A549 (cell line): ENCODE measurements at places on chromosomes 2 and 18. TPM values are rescaled to one million over a fixed set of nuclear protein-coding genes. Genes with fewer than 3 reads are reported as not detected.
A peak's percentile ranks its signal among the peaks of the same experiment; 100 is the strongest.

DNA sequence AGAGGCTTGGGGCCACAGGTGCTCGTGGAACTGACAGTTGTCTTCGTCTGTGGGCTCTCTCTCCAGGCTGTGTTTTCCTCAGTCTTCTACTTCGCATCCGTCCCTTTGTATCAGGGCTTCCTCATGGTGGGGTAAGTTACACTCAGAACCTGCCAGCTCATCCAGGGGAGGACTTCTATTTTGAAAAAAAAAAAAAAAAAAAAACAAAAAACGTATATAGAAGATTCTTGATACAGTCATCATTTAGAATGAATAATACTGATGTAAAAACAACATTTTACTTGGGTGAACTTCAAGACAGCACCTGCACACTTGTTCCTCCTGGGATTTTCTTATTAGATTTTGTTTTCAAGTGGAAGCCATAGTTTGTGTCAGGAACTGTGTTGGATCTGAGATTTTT lies 47.7 kb upstream of the NFATC1 start:
- no peak for DNase-seq

- DNase-seq, result no peak
Observed at GRCh38 chr2:38537937-38538525, 64.7 kb downstream of the HNRNPLL start.

GRCh38 chr18:76986406-76986805 lies 146.2 kb downstream of the MBP start:
- DNase-seq, result no peak

DNA sequence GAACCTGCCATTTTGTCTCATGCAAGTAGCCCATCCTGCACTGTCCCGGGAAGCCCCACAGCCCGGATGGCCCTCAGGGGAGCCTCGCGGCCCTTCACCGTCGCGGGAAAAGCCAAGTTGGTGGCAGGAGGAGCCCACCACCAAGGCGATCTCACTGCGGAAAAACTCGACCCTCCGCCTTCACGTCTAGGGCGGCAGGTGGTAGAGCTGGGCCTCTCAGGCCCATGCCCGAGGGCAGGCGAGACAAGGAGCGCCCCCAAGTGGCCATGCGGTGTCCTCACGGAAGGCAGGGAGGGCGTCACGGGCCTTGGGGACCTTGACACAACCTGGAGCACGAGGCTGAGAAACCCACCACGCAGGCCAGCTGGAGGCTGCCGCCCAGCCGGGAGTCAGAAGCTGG lies 34.8 kb upstream of the SKA1 start:
- DNase-seq, result no peak

- DNase-seq, result no peak
Observed at GRCh38 chr2:10526281-10527000, 78.3 kb upstream of the ODC1 start.

- no peak for DNase-seq
Observed at GRCh38 chr2:15640261-15640711, 48.6 kb downstream of the DDX1 start.

The IL1B gene
- 0.14 to 0.54 TPM (median 0.38 TPM) in 3 replicates for polyA plus RNA-seq

GRCh38 chr2:101367508-101367907 lies 19.8 kb downstream of the CREG2 start:
- DNase-seq, result no peak

The PIEZO2 gene
- polyA plus RNA-seq, result 1.4 to 1.8 TPM (median 1.6 TPM) in 3 replicates

The DUSP28 gene
- polyA plus RNA-seq, result 5.2 to 5.8 TPM (median 5.6 TPM) in 3 replicates

- no peak for DNase-seq
Observed at GRCh38 chr2:193276988-193277387, 1082.3 kb upstream of the TMEFF2 start.

- no peak for DNase-seq
Observed at GRCh38 chr2:127579231-127579630, 43.7 kb downstream of the MYO7B start.

DNA sequence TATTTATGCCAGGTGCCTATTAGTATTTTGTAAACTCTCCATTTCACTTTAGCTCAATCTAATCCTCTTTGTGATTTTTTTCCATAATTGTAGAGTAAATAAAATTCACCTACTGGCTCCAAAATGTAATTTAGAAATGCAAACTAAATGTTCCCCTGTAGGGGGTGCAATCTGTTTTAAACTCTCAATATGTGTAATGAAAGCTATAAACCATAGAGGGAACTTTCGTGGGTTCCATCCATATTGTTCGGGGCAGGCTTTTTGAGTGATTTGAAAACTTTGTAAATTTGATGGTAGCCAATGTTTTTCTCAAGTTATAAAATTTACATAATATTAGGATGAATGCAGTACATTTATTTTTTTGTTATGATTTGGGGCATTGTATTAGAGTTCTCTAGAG lies 49.4 kb downstream of the TSPYL6 start:
- peak; percentile 45 for DNase-seq

The SETBP1 gene
- 0.43 to 0.54 TPM (median 0.50 TPM) in 3 replicates for polyA plus RNA-seq

The STK17B gene
- 3.6 to 4.0 TPM (median 3.7 TPM) in 3 replicates for polyA plus RNA-seq

DNA sequence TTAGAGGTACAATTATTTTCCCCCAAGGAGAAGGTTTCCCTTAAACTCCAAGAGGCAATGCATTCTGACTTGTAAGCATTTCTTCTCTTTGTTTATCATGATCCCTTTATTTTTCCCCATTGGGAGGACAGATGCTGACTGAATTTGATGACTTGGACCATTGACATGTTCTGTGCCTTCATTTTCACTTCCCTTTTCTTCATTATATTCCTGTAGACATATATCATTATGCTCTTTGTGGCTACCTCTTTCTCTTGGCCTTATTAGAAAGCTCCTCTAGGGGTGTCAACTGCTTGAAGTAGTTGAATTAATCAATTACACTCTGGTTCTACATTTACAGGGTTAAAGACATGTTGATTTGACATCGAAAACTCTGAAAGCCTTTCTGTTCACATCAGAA lies 330.0 kb upstream of the DCC start:
- no peak for DNase-seq

DNA sequence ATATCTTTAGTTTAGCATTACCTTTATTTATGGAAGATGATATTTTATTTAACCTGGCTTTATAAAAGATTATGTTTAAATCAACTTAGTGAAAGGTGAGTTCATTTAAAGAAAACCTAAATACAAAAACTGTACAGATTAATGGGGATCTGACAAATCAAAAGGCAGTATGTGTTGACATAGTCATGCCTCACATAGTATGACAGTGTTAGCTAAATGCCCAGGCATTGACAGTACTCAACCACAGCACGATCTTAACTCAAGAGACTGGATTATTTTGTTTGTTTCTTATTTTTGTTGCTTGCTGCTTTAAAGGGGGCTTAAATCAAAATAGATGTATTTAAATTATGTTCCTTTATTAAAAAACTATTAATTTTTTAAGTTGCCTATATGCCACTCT lies 7.8 kb downstream of the DOK6 start:
- no peak for DNase-seq

DNA sequence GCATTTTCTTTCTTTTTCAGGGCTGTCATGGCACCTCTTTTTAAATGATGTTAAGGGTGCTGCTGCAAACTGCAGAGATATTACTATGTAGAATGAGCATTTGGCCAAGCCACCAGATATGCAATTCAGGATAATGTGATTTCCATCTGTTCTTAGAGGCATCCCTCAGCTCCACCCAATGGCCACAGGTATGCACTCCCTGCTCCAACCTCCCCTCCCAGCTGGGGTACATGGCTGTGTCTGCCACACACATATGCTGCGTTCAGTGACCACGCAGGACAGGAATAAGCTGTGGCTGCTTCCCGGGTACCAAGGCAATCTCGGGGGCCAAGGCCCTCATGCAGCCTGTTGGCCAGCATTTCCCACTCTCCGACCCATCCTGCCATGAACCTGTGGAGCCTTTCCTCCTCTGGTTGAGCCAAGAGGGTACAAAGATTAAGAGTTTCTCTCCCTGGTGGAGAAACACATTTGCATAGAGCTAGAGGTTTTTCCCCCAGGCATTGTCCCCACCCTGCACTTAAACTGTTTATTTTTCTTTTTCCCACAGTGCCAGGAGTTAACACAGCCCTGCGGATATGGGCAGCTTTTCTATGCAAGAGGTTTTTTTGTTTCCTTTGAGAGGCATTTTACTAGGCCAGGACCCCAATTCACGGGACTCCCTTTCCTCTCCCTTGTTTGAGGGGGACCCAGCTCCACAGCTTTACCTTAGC lies 147.0 kb downstream of the GCA start:
- DNase-seq, result no peak

- no peak for DNase-seq
Observed at GRCh38 chr18:5315838-5316237, 20.3 kb upstream of the ZBTB14 start.

GRCh38 chr18:26482569-26482968 lies 65.8 kb downstream of the KCTD1 start:
- peak; percentile 85 for DNase-seq

The TNFAIP6 gene
- polyA plus RNA-seq, result 2.9 to 4.5 TPM (median 4.1 TPM) in 3 replicates

- DNase-seq, result no peak
Observed at GRCh38 chr2:189834059-189834458, 49.8 kb downstream of the PMS1 start.

- peak; percentile 26 for DNase-seq
Observed at GRCh38 chr2:46179037-46179621, 118.1 kb upstream of the EPAS1 start.

GRCh38 chr2:215828528-215829184 lies 184.7 kb downstream of the MREG start:
- DNase-seq, result peak; percentile 46

GRCh38 chr2:40181855-40182254 lies 270.0 kb downstream of the SLC8A1 start:
- DNase-seq, result no peak

The ADRA2B gene
- polyA plus RNA-seq, result 0.04 to 0.07 TPM (median 0.05 TPM) in 3 replicates

GRCh38 chr2:73987109-73987947 lies 2.6 kb downstream of the TET3 start:
- DNase-seq, result no peak

- no peak for DNase-seq
Observed at GRCh38 chr2:26442707-26443106, 35.2 kb downstream of the OTOF start.

DNA sequence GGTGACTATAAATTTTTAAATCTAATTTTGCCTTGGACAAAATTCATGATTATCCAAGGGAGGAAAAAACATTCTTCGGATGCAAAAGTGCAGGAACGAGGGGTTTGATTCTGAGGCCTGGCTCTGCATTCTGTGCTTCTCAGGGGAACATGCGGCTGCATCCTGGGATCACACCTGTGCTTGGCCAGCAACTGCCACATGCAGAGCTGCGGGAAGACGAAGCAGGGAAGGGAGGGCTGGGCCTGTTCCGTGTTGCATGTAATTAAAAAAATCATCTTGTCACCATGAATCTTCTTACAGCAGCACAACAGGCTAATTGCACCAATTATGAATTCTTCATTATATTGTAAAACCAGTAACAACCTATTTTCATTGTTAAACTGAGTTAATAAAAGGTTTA lies 158.0 kb upstream of the ALKAL2 start:
- no peak for DNase-seq

DNA sequence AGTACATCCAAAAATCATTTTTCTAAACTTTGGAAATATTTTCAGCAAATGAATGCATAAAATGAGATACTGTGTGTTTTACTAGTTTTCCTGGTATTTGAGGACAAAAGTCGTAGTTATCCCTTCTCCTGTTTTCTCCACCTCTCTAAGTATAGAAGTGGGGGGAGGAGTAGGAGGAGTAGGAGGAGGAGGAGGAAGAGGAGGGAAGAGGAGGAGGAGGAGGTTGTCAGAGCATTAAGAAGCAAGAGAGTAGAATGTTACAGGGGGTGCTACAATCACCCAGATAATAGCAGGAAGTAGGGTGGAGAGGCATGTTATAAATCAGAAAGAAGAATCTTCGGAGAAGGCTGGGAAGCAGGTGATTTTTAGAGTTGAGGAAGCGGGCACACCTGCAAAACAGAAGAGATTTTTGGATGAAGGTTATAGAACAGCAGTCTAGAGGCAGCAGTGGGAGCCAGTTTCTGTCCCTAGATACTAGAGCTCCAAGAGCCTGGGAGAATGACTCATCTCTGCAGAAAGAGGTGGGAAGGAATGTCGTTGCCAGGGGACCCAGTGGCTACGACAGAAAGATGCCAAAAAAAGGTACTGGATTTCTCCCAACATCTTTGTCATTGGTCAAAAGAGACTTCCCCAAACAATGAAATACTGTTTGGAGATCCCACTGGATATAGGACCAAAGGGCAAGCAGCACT lies 44.2 kb upstream of the AQP4 start:
- no peak for DNase-seq

The DOK1 gene
- 3.2 to 5.1 TPM (median 5.0 TPM) in 3 replicates for polyA plus RNA-seq

DNA sequence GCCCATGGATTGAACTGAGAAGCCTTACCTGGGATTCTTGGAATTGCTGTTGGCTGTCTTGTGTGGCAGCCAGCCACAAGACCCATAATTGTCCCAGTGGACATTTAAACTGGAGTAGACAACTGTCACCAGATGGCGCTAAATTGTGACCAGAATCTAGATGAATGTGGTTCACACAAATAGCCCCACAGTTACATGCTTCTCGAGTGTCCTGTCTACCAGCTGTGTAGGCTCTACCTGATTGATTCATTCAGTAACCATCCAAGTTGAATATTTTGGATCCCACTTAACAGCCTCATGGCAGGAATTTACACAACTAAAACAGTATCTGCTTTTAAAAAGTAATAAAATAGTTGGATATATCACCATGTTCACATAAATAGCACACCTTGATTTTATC lies 73.2 kb downstream of the MAP4K4 start:
- DNase-seq, result peak; percentile 67

DNA sequence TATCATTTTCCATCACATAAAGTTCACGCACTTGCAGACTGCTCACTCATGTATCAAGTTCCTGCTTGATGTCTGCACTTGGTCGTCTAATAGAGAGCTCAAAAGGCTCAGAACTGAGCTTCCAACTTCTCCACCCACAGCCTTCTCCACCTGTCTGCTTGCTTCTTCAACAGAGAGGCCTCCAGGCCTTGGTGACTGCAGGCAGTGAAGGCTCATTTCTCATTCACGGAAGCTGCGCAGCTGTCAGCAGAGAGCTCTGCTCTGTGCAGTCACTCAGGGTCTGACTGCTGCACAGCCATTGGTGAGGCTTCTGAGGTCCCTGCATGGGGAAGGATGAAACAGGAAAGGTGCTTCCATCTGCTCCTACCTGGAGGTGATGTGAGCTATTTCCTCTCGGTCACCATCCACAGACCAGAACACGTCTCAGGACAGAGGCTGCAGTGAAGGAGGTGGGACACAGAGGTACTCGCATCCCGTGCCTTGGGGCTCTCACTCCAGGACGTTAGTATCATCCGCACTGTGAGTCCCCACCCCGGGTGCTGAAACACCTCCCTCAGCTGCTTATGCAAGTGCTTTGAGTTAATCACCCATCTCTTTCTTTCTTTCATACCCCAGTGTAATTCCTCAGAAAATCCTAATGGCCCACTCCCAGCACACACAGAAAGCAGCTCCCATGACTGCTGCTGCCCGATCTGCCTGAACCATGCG lies 126.2 kb downstream of the TMEM18 start:
- no peak for DNase-seq
